ENCODE measurements at places on chromosomes 6 and 20. TPM values are rescaled to one million over a fixed set of nuclear protein-coding genes. Genes with fewer than 3 reads are reported as not detected.

Gene ENPP3
- total RNA-seq = 0.89 TPM

DNA sequence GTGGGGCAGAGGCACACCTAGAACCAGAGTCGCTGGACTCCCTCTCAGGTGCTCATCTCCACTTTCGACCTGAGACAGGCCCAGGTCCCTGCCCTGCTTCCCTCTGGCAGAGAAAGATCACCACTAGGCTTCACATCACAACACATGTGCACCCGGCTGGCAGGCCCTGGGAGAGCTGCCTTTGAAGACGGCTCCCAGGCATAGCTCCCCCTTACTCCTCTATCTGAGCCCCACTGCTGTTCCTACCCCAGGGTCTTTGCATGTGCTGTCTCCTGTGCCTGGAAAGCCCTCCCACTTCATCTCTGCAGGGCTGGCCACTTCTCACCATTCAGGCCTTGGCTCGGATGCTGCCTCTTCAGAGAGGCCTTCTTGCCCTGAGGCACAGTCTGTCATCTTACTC, 89.2 kb downstream of the NOL4L start:
- no peak for DNase-seq
- peaks cover 12% of the 10 kb centered on the region for H3K36me3 ChIP-seq
- H3K4me1 ChIP-seq = peaks cover 22% of the 10 kb centered on the region

- no peak for DNase-seq
- peaks cover 15% of the 10 kb centered on the region for H3K4me1 ChIP-seq
- no peaks in the 10 kb centered on the region for H3K27me3 ChIP-seq
Measured at GRCh38 chr6:37176268-37177076, 6.5 kb downstream of the PIM1 start.

Gene DXO
- 26.1 TPM for total RNA-seq

Gene KIF25
- 1.6 TPM for total RNA-seq

Gene PPIL1
- 34.2 TPM for total RNA-seq

- peaks cover 15% of the 10 kb centered on the region for H3K36me3 ChIP-seq
- H3K4me3 ChIP-seq = no peak overlapping the region
- no peak overlapping the region for H3K27ac ChIP-seq
- no peak for DNase-seq
- no peaks in the 10 kb centered on the region for H3K27me3 ChIP-seq
Measured at GRCh38 chr6:145863988-145864616, 49.5 kb upstream of the FBXO30 start.

DNA sequence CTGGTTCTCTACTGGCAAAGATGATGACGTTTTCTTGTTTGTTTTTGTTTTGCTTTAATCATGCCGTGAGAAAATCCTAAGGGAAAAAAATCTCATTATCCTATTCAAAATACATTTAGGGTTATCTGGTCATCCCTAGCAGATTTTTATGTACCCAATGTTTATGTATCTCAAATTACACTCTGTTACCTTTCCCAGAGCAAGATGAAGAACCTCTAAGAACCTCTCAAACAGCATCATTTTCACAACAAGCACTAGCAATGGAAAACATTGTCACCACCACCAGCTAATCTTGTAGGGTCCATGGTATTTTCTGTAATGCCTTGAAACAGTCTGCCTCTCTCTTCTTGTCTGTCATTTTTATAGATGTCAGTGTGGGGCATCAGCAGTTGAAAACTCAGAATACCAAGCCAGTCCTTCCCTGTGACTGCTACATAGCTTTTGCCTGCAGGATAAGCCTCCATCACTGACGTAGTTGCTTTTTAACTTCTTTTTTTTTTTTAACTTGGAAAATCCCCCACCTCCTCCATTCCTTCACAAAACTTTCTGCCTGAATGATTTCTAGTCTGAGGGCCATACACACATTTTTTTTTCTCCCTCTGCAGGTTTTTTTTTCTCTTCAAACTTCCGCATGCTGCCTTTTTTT, 2.4 kb upstream of the SNAP25 start:
- no peak overlapping the region for H3K27ac ChIP-seq
- H3K36me3 ChIP-seq = no peaks in the 10 kb centered on the region
- H3K4me3 ChIP-seq = no peak overlapping the region
- peaks cover 54% of the 10 kb centered on the region for H3K27me3 ChIP-seq

DNA sequence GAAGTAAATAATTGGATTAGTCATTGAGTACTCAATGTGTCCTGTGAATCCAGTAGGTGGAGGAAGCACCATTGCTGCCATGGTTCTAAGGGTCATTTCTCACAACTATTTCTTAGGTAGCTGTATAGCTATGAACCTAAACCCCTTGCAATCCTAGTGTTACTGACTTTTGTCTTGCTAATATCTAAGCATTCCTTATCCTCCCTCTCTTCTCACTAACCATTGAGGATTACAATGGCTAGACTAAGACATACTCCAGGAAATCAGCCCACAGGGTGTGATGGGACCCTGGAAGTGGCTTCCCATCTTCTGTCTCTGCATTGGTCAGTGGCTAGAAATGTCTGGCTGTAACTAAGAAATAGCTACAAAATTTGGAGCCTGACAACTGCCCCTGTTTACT, 27.3 kb upstream of the FOXA2 start:
- no peak for DNase-seq
- no peak overlapping the region for H3K4me3 ChIP-seq
- H3K4me1 ChIP-seq = no peaks in the 10 kb centered on the region
- peaks cover 78% of the 10 kb centered on the region for H3K27me3 ChIP-seq
- H3K27ac ChIP-seq = no peak overlapping the region
- no peaks in the 10 kb centered on the region for H3K36me3 ChIP-seq

Gene CD83
- 7.2 TPM for total RNA-seq

GRCh38 chr6:108944707-108945680, 96.8 kb downstream of the ARMC2 start:
- peak overlapping the region; percentile 14 for H3K4me3 ChIP-seq
- H3K4me1 ChIP-seq = peaks cover 74% of the 10 kb centered on the region
- H3K36me3 ChIP-seq = no peaks in the 10 kb centered on the region
- no peak for DNase-seq
- H3K27ac ChIP-seq = peak overlapping the region; percentile 68

- H3K27me3 ChIP-seq = peaks cover 6% of the 10 kb centered on the region
- no peak overlapping the region for H3K4me3 ChIP-seq
- no peak for DNase-seq
- H3K4me1 ChIP-seq = peaks cover 57% of the 10 kb centered on the region
Measured at GRCh38 chr6:84515067-84515466, 249.3 kb downstream of the TBX18 start.

DNA sequence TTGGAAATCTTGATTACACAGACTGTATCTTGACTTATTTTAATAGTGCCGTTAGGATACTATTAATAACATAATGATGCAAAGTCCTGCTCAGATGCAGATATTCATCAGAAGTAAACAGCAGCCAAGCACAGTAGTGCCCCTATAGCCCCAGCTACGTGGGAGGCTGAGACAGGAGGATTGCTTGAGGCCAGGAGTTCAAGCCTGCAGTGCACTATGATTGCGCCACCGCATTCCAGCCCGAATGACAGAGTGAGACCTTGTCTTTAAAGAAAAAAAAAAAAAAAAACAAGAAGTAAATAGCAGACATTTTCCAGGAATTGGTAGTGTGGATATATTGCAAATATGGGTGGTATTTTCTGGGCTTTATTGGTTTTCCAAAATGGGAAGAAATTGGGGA, 61.8 kb downstream of the TULP4 start:
- DNase-seq = no peak
- peak overlapping the region; percentile 29 for H3K27ac ChIP-seq
- H3K27me3 ChIP-seq = no peaks in the 10 kb centered on the region
- no peaks in the 10 kb centered on the region for H3K36me3 ChIP-seq
- H3K4me1 ChIP-seq = peaks cover 11% of the 10 kb centered on the region

GRCh38 chr20:35831971-35832370, 60.2 kb downstream of the PHF20 start:
- H3K4me1 ChIP-seq = no peaks in the 10 kb centered on the region
- no peak for DNase-seq
- H3K27me3 ChIP-seq = no peaks in the 10 kb centered on the region

- H3K36me3 ChIP-seq = no peaks in the 10 kb centered on the region
- peaks cover 14% of the 10 kb centered on the region for H3K4me1 ChIP-seq
- H3K27me3 ChIP-seq = peaks cover 29% of the 10 kb centered on the region
- no peak overlapping the region for H3K27ac ChIP-seq
Measured at GRCh38 chr6:40912158-40912946, 126.7 kb downstream of the UNC5CL start.

GRCh38 chr6:29723262-29723665, at the start of gene HLA-F:
Gene HLA-F (plus strand): TSS chr6:29723434. CDS start chr6:29723464, 30 bp downstream.
- H3K36me3 ChIP-seq = no peaks in the 10 kb centered on the region
- H3K4me1 ChIP-seq = no peaks in the 10 kb centered on the region
- no peak within 1 kb of the TSS for H3K27ac ChIP-seq
- DNase-seq = no peak
- H3K27me3 ChIP-seq = peaks cover 78% of the 10 kb centered on the region

Gene HS3ST5
- total RNA-seq = 0.16 TPM

DNA sequence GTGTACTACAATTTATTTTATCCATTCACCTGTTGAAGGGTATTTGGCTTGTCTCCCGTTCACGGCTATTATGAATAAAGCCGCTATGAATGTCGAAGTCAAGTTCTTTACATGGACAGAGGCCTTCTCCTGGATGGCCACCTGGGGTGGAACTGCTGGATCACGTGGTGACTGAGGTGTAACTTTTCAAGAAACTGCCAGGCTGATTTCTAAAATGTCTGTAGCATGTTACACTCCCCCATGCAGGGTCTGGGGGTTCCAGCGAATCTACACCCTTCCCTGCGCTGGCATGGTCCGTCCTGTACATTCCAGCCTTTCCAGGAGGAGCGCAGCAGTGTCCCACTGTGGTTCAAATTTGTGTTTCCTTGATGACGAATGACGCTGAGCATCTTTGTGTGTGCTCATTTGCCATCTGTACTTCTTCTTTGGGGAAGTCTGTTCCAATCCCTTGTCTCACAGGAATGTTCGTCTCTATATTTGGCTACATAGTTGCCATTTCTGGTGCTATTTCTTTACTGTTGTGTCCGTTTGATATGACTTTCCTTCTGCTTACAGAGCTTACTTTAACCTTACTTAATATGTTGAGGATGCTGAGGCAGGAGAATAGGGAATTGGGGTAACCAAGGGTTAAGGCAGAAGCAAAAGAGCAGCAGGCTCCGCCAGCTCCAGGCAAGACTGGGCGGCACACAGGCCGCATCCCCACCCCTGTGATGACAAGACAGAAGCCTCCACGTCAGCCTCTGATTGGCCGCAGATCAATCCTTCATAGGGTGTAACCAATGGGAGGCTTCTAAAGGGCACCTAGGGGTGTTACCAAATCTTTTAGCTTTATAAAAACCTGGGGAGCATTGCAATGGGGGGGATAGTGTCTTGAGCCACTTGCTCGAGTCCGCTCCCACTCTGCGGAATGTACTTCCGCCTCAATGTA, 106.6 kb downstream of the TAF4 start:
- no peak for DNase-seq
- no peaks in the 10 kb centered on the region for H3K36me3 ChIP-seq
- H3K4me3 ChIP-seq = no peak overlapping the region

GRCh38 chr20:58021481-58021880, 207.0 kb downstream of the ANKRD60 start:
- H3K27me3 ChIP-seq = peaks cover 17% of the 10 kb centered on the region
- DNase-seq = no peak
- H3K36me3 ChIP-seq = no peaks in the 10 kb centered on the region
- no peak overlapping the region for H3K27ac ChIP-seq
- H3K4me3 ChIP-seq = no peak overlapping the region
- H3K4me1 ChIP-seq = no peaks in the 10 kb centered on the region

Gene HCRTR2
- 0.18 TPM for total RNA-seq

- DNase-seq = no peak
- no peaks in the 10 kb centered on the region for H3K27me3 ChIP-seq
- H3K4me3 ChIP-seq = no peak overlapping the region
- H3K36me3 ChIP-seq = no peaks in the 10 kb centered on the region
Measured at GRCh38 chr6:12479881-12480280, 189.7 kb downstream of the EDN1 start.

Gene KIAA1586
- 29.8 TPM for total RNA-seq

GRCh38 chr20:36812594-36813463, 39.3 kb upstream of the DSN1 start:
- H3K27ac ChIP-seq = peak overlapping the region; percentile 88
- H3K27me3 ChIP-seq = no peaks in the 10 kb centered on the region
- DNase-seq = no peak
- H3K36me3 ChIP-seq = peaks cover 52% of the 10 kb centered on the region
- peak overlapping the region; percentile 43 for H3K4me3 ChIP-seq

Gene C4A
- total RNA-seq = 12.3 TPM

GRCh38 chr6:50925548-50925947, 106.9 kb downstream of the TFAP2B start:
- no peak for DNase-seq
- H3K27ac ChIP-seq = no peak overlapping the region
- H3K4me3 ChIP-seq = no peak overlapping the region
- H3K36me3 ChIP-seq = peaks cover 6% of the 10 kb centered on the region

Gene BLTP3A
- 14.7 TPM for total RNA-seq

DNA sequence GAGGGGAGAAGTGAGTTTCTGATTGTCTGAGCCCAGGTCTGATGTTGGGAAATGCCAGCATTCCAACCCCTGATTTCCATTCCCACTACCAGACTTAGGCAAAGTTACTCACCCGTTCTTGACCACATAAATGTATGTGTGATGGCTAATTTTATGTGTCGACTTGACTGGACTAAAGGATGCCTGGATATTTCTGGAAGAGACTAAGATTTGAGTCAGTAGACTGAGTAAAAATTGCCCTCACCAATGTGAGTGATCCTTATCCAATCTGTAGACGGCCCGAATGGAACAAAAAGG, 95.8 kb upstream of the TAB2 start:
- H3K27ac ChIP-seq = no peak overlapping the region
- peaks cover 49% of the 10 kb centered on the region for H3K4me1 ChIP-seq
- no peaks in the 10 kb centered on the region for H3K36me3 ChIP-seq
- peaks cover 6% of the 10 kb centered on the region for H3K27me3 ChIP-seq

Gene NNAT
- total RNA-seq = 19.4 TPM

GRCh38 chr6:130811932-130812331, 15.3 kb upstream of the SMLR1 start:
- no peak overlapping the region for H3K4me3 ChIP-seq
- no peaks in the 10 kb centered on the region for H3K27me3 ChIP-seq
- H3K27ac ChIP-seq = no peak overlapping the region
- H3K36me3 ChIP-seq = no peaks in the 10 kb centered on the region
- no peak for DNase-seq
- peaks cover 9% of the 10 kb centered on the region for H3K4me1 ChIP-seq

Gene PROKR2
- total RNA-seq = 2.3 TPM

GRCh38 chr20:50099113-50099512, 13.8 kb downstream of the UBE2V1 start:
- no peak for DNase-seq
- no peaks in the 10 kb centered on the region for H3K27me3 ChIP-seq
- peaks cover 19% of the 10 kb centered on the region for H3K4me1 ChIP-seq
- H3K36me3 ChIP-seq = peaks cover 10% of the 10 kb centered on the region
- no peak overlapping the region for H3K4me3 ChIP-seq
- H3K27ac ChIP-seq = peak overlapping the region; percentile 83

DNA sequence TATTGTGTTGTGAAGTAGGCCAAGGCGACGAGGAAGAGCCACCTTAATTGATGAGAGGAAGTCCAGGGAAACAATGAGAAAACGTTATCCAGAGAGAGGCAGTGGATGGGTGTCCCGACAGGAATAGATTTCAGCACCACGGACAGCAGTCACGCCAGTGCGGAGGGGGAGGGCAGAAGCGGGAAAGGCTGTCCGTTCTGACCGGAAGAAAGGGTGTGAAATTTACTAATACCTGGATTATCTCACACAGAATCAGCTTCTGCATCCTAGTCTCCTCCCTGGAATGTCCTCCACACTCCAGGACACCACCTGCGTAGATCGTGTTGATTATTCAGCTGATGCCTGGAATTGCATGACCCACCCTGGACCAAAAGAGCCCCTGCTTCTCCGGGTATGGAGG, 7.4 kb upstream of the BPIFA3 start:
- peak; percentile 75 for DNase-seq
- no peak overlapping the region for H3K4me3 ChIP-seq
- H3K27me3 ChIP-seq = peaks cover 64% of the 10 kb centered on the region
- H3K27ac ChIP-seq = no peak overlapping the region

Gene SYTL3
- total RNA-seq = 6.1 TPM
